ENCODE measurements at places on chromosomes 16 and 17.
A peak's percentile ranks its signal among the peaks of the same experiment; 100 is the strongest.

DNA sequence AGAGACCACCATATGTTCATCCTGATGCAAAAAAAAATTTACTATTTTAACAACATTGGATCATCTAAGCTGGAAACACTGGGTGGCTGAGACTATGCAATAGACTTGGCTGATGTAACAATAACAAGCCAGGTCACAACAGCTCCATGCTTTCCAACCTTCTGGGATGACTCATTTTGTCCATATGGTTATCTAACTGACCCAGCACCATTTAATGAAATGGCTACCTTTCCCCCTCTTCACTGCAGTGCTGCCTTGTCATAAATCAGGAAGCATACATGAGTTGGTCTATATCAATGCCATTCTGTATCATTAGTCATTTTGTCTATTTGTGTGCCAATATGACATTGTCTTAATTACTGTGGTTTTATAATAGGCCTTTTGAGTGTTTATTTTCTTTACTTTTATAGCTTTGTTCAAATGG, 217.6 kb upstream of the KCNJ16 start:
- DNase-seq, result no peak

- DNase-seq, result no peak
Measured at GRCh38 chr17:55898195-55898594, 147.3 kb downstream of the PCTP start.

DNA sequence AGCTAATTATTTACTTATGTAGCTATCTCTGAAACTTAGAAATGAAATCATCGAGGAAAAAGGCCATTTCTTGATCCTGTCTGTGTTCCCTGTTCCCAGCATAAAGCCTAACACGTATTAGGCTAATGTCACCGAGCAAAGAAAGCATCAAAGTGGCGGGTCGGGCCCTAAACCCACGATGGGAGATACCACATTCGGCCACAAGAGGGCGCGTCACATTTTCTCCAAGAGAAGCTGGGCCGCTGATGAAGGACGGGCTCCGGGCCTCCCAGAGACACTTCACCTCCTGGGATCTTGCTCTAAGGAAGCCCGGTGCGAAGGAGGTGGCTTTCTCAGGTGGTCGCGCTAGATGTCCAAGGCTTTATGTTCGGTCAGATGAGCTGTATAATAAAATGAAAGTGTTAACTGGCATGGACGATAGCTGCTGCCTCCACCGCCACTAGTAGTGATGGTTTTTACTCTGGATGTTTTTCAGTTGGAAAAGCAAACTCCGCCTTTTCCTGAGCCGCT, 853 bp upstream of the PDK2 start:
- peak; percentile 93 for DNase-seq

GRCh38 chr16:23119570-23119969, 29.7 kb downstream of the USP31 start:
- DNase-seq, result no peak

GRCh38 chr17:28949185-28950016, 1.9 kb downstream of the PHF12 start:
- peak; percentile 81 for DNase-seq

- DNase-seq, result peak; percentile 36
Measured at GRCh38 chr16:87648236-87648635, 45.9 kb downstream of the JPH3 start.

DNA sequence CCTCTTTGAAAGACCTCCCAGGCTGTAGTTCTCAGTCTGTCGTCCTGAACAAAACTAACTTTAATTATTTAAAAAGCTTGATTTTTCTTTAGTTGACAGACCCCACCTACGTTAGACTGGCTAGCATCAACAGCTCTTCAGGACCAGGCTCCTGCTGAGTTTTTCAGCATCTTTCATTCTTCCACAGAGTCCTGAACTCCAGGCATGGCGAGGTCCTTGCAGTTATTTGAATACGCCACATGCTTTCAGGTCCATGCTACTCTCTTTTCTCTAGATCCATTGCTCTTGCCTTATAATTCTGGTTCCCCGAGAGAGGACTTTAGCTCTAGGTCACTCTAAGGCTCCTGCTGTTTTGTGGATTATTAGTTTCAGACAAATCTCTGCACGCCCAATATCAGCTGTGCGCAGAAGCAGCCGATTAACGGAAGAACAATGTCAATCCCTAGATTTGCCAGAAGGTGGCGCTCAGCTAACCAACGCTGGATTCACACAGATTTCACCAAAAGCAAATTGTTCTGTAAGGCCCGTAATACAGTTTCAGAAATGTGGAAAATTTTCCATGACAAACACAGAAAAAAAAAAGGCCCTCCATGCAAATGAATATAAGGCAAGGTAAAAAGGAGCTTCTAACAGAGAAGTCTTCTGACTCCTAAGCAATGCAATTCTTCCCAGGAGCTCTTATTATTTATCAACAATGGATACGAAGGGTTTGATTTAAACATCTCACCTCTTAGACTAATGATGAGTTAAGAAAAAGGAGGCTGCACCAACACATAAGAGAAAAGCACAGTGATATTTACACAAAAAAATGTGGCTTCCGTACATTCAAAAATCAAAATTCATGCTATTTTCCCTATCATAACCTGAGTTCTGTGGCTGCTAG, 33.5 kb upstream of the BCO1 start:
- DNase-seq, result peak; percentile 61

- no peak for DNase-seq
Measured at GRCh38 chr16:50842589-50842988, 100.7 kb downstream of the CYLD start.

- no peak for DNase-seq
Measured at GRCh38 chr16:54316095-54316889, 29.7 kb upstream of the IRX3 start.

- DNase-seq, result no peak
Measured at GRCh38 chr17:61413661-61414126, 14.1 kb downstream of the TBX2 start.

DNA sequence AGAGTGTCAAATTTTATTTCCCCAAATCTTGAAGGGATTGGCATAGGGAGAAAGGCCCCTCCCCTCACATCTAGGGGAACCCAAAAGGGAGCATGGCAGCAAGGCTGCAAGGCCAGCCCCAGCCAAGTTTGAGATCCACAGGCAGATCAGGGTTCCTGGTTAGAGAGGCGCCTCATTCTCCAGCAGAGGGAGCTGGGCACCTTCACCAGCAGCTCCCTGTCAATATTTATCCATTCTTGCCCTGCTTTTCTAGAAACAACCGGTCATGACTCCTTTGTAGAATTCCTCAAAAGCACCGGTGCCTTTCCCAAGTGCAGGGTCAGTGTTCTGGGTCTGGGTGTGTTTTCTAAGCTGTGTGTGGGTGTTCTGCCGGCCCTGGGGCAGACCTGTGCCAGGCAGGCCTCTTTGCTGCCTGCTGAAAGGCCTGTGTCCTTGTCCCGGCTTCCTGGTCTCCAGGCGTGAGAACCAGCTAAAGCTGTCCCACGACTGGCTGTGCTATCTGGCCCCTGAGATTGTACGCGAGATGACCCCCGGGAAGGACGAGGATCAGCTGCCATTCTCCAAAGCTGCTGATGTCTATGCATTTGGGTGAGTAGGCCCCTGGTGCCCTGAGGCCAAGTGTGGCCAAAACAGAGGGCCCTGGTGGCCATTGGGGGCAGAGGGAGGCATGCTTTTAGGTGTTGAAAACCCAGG, 21.2 kb upstream of the LGALS9 start:
- peak; percentile 68 for DNase-seq

DNA sequence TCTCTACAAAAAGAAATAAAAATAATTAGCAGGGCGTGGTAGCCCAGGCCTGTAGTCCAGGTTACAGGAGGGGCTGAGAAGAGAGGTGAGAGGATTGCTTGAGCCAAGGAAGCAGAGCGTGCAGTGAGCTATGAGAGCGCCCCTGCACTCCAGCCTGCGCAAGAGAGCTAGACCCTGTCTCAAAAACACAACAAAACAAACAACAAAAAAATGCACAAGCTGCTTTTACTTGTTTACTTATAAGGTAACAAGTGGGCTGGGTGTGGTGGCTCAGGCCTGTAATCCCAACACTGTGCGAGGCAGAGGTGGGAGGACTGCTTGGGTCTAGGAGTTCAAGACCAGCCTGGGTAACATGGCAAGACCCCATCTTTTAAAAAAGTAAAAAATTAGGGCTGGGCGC, 1.7 kb downstream of the CYTH1 start:
- DNase-seq, result no peak

DNA sequence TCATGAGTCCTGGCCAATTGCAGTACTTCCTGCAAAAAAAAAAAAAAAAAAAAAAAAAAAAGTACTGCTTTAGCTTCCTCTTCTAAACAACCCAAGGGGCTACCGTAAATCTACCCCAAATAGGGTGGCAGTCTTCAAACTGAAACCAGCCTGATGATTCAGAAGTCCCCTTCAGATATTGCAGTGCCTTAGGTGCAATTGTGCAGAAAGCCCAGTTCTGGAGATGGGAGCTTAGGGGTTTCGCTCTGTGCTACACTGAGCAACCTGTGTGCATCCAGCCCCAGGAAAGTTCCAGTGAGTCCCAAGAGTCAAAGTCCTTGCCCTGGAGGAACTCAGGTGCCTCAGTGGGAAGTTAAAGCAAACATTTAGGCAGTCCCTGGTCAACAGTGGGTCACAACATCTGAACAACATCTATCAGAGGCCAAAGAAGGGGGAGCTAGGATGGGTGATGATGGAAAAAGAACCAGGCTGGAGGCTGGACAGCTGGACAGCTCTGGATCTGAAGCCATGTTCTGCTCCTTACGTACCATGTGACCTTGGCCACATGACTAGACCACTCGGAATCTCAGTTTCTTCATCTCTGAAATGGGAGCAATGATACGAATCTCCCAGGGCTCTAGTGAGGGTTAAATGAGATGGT, 6.7 kb upstream of the CIITA start:
- no peak for DNase-seq

GRCh38 chr17:79005063-79005861, 4.3 kb downstream of the CANT1 start:
- no peak for DNase-seq

DNA sequence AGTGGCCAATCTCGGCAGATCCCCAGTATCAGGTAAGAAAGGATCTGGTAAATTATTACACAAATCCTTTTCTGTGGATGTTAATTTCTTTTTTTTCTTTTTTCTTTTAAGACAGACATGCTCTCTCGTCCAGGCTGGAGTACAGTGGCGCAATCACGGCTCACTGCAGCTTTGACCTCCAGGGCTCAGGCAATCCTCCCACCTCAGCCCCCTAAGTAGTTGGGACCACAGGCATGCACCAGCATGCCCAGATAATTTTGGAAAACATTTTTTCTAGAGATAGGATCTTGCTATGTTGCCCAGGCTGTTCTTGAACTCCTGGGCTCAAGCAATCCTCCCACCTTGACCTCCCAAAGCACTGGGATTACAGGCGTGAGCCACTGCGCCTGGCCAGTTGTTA, 54.0 kb downstream of the GAS7 start:
- DNase-seq, result no peak

DNA sequence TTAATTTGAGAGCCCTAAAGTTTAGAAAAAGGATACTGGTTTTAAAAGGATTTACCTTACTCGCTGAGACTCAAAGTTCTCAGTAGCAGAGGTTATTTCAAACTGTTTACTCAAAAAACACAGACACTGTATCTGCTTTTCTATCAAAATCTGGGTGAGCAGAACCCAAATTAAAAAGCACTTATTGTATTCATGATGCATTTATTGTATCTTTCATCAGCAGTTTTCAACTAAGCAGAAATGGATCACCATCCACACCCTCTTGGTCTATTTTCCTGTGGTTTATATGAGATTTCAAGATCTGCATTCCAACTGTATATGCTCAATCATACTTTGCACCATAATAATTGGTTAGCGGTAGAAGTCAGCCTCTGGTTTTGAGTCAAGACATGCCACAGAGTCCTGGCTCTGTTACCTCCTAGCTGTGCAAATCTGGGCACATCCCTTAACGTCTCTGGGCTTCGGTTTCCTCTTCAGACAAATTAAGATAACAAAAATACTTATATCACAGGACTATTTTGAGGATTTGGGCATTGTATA, 109.5 kb downstream of the ASIC2 start:
- no peak for DNase-seq

DNA sequence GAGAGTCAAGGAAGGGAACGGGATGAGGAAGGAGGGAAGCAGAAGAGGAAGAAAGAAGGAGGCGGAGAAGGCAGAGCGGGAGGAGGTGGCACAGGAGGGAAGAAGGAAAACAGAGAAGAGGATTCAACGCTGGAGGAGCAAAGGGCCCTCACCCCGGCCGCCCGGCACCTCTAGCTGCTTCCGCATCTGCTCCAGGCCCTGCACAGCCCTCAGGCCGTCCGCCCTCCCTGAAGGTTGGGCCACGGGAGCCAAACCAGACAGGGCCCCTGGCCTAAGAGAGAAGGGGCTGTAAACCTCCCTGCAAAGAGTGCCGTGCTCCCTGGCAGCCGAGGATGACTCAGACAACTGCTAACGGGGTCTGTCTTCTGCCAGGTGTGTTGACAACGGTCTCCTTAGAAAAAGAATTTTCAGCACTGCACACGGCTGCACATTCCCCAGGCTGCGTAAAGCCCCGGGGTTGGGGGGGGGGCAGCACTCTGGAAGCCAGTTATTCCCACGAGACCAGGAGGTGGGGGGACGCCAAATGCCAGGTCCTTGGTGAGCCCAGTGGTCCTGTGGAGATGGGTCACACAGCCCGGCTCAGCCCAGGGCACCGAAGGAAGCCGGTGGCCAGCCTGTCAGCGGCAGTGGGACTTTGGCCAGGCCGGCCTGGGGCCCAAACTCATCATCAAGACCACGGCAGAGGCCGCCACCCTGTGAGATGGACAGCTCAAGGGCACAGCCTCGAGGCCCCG, 29.1 kb downstream of the MRM3 start:
- peak; percentile 78 for DNase-seq

DNA sequence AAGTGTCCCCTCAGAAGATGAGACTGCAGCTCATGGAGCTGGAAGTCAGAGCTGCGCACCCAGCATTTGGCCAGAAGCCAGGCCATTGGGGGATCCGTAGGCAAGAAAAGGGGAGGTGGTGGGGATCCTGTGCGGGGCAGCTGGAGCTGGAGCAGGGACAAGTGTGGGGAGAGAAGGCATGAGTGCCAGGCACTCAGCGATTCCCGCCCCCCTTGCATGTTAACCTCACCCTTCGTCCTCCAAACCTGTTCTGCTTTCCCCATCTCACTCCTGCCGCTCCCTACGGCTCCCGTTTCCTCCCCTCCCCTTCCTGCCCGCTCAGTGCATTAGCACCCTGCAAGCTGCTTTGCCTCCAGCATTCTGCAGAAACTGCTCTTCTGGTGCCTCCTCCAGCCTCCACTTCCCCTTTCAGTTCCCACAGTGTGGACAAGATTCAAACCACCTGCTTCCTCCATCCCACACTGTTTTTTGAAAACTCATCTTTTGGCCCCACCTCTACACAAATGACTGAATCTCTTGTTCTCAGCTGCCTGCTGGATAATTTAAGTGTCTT, 5.6 kb downstream of the ALOX15 start:
- no peak for DNase-seq

DNA sequence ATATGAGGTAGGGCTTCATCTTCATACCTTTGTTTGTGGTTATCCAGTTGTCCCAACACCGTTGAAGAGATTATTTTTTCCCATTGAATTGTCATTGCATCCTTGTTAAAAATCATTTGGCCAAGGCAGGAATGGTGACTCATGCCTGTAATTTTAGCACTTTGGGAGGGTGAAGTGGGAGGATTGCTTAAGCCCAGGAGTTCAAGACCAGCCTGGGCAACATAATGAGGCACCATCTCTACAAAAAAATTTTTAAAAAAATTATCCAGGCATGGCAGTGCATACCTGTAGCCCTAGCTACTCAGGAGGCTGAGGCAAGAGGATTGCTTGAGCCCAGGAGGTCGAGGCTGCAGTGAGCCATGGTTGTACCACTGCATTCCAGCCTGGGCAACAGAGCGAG, 223.9 kb downstream of the TANC2 start:
- no peak for DNase-seq
